ENCODE measurements at places on chromosomes 6 and 20.

GRCh38 chr6:3715285-3715684, 36.2 kb downstream of the PXDC1 start:
- no peak for DNase-seq

- no peak for DNase-seq
These were observed 628.9 kb downstream of the HTR1B start for GRCh38 chr6:76834399-76834798.

DNA sequence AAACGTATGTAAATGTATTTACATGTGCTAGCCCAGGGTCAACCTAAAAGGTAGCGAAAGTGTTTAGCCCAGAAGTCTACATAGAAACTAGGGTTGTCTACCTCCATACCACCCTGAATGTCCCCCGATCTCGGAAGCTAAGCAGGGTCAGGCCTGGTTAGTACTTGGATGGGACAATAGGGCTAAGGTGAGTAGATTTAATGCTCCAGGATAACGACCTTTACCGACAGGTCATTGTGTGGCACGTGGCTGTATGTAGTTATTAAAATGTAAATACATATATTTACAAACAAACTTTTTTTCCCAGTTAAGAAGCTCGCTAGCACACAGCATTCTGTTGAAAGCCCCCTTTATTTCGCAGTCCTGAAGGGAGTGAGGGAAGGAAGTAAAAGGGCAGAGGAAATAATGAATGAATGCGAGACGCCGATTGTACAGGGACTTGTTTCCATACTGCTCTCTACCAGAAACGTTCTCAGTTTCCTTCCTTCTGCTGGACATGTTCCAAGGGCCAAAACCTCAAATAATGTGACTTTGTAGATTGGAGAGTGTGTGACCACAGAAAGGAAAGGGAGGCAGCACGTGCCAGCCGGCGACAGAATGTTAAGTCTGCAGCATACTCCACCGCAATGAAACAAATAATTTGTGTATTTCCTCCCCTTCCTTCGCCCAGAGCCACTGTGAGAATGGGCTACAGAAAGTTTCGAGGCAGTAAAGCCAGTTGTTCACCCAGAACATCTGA, 612 bp downstream of the ADAT2 start:
- DNase-seq, result no peak

DNA sequence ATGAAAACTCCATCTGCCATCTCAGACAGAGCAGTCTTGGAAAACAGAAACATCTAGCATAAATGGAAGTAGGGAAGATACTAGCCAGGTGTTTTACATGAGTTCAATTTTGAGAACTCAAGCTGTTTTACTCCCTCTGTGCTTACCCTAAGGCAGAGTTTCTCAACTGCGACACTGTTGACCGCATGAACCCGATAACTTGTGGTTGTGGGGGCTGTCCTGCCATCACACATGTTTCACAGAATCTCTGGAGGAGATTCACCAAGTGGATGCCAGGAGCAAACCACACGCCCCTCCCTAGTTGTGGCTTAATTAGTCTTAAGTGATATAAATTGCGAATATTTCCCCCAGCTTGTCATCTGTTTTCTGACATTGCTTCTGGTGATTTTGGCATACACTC, 2.3 kb upstream of the SERPINB6 start:
- DNase-seq, result no peak

DNA sequence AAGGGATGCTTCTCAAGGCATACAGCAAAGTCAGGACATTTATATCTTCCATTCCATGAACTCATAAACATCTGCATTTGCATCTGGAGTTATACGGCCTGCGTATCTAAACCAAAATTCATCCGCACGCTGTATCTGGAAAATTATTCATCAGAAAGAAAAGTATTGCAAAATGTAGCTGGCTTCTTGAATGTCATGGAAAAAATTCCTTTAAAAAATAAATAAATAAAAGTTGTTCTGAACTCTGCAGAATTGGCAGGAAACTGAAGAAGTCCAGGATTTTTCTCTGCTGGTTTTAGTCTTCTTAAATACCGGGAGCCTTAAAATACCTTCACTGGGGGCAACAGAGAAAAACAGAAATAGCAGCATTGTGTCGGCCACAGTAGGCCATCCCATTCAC, 23.7 kb upstream of the FOXF2 start:
- DNase-seq, result no peak

All from retinal pigment epithelial cell (primary cell).